Right ventricle myocardium inferior (tissue), 1 donor: ENCODE measurements at places on chromosomes 1 and 21.

DNA sequence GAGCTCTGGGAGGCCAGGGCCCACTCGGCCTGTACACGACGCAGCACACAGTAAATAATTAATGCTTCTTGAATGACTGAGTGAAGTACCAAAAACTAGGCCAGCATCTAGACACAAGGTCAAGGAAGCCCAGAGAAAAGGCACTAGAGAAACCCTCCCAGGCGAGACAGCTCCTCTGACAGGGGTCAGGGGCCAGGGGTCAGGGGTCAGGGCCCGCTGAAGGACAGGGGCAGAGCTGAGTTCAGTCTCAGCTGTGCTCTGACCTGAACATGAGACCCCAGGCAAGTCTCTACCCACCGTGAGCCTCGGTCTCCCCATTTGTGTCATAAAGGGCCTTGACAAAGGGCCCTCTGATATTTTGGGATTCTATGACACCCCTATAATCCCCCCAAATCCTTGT, 56.4 kb downstream of the LDLRAD2 start:
- DNase-seq = no peak

- no peak for DNase-seq
These were observed 163.4 kb downstream of the RUNX1 start for GRCh38 chr21:34885626-34886239.

- DNase-seq = no peak
These were observed 39.4 kb downstream of the FHAD1 start for GRCh38 chr1:15286452-15286851.

DNA sequence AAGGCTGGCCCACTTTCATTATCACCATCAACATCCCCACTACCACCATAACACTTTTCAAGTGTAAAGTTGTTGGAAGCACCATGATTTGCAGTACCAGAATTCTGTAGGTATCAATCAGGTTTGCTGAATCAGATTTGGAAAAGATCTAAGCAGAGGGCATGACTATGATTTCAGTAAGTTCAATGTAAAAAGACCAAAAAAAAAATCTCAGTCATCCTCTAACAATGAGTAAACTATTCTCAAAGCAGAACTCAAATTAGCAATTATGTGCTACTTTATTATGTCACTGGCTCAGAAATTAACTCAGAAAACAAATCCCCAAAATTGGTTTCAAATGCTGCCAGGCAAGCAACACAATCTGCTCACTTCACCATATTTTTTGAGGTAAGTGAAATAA, 187.8 kb upstream of the HP1BP3 start:
- DNase-seq = no peak

GRCh38 chr1:93596329-93597089, 85.1 kb downstream of the BCAR3 start:
- no peak for DNase-seq

DNA sequence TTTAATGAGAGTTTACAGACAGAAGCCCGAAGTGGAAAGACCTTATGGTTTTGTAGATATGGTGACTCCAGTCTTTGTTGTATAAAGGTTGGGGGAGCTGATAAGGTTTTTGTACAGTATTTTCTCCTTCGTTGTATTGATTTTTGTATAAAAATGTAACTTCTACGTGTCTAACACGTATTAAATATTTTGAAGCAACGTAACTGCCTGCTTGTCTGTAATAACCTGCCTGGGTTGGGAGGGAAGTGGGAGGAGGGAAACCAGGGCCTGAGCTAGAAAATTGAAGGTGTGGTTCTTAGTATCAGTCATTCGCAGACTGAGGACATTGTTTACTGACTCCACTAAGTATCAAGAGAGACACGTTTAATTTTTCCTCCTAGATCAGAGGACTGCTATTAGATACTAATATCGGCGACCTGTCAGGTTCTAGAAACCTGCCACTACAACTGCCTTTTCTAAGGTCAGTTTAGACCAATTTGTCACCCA, 2.2 kb downstream of the IER5 start:
- DNase-seq = no peak

- DNase-seq = no peak
These were observed 388.0 kb downstream of the PLPP3 start for GRCh38 chr1:56191369-56191768.

- no peak for DNase-seq
These were observed 150.9 kb downstream of the KCNJ6 start for GRCh38 chr21:37765221-37765900.

DNA sequence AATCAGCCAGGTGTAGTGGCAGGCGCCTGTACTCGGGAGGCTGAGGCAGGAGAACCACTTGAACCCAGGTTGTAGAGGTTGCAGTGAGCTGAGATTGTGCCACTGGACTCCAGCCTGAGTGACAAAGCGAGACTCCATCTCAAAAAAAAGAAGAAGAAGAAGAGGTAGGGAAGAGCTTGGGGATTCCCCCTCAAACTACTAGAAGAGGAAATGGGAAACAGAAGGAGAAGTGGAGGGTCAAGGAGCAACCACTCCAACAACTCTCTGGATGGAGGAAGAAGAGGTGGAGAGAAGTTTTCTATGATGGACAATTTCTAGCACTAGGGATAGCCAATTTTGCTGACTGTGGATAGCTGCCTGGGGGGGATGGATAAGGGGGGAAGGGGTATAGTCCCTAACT, 14.9 kb upstream of the SLAMF9 start:
- DNase-seq = no peak

DNA sequence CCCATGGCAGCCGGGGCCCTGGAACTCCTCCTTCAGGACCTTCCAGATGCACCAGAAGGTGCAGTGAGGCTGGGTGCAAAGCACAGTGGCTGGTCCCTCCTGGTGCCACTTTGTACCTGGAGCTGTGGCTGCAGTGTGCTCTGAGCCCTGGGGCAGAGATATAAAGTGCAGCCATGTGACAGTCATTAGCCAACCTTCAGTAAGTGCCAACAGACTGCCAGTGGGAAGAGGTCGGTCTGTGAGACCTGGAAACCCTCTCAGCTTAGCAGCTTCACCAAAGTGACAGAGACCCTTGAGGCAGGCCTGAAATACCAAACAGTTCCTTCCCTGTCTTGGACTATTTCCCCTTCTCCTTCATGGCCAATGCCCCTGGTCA, 26.7 kb upstream of the NGF start:
- no peak for DNase-seq

- DNase-seq = no peak
These were observed 3.4 kb upstream of the AHDC1 start for GRCh38 chr1:27607239-27607804.

GRCh38 chr1:25692560-25692959, 76.0 kb downstream of the MAN1C1 start:
- DNase-seq = no peak

GRCh38 chr1:98420376-98421084, 241.0 kb upstream of the SNX7 start:
- no peak for DNase-seq

- no peak for DNase-seq
These were observed 666.2 kb downstream of the ADGRL2 start for GRCh38 chr1:82466891-82467290.

DNA sequence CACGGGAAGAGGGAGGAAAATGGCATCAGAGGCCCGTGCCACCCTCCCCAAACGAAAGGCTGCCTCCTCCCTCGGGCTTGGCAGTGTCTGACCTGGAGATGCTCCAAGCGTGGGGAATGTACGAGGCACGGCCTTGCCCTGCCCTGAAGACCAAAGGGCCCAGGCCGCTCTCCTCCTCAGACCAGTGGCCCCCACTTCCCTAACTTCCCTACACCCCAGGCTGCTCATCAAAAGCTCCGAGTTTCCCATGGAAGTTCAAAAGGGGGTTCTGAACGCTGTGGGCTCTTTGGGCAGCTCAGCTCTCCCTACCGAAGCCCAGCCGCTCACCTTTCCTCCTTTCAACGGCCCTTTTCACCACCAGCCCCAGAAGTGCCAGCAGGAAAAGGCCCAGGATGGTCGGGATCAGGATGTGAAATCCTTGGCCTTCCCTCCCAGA, 11.8 kb downstream of the FCMR start:
- DNase-seq = no peak

- DNase-seq = no peak
These were observed 22.1 kb downstream of the EIF2D start for GRCh38 chr1:206590025-206590758.
